T-helper 1 cell treated with Interleukin-12 subunit alpha and Interleukin-12 subunit beta and Interleukin-4 antibody, amounts not matched to agents 30 ng/mL and 1 ng/mL, for 36 hours (primary cell): ENCODE measurements at places on chromosomes 3 and 15. TPM values are rescaled to one million over a fixed set of nuclear protein-coding genes. Genes with fewer than 3 reads are reported as not detected.

The OXSM gene
- 11.6 and 11.8 TPM in 2 replicates for total RNA-seq

The IGSF10 gene
- not detected in 2 replicates for total RNA-seq

The CCDC54 gene
- not detected in 2 replicates for total RNA-seq

The FSTL1 gene
- total RNA-seq, result 0.12 and 0.32 TPM in 2 replicates

The ADGRG7 gene
- not detected in 2 replicates for total RNA-seq

The GCNT3 gene
- not detected in 2 replicates for total RNA-seq

The EHHADH gene
- total RNA-seq, result 1.9 and 2.2 TPM in 2 replicates

The SIDT1 gene
- 28.2 and 29.9 TPM in 2 replicates for total RNA-seq
